Activated CD4-positive, CD25-positive, alpha-beta regulatory T cell treated with anti-CD3 and anti-CD28 coated beads, Interleukin-2, amount 50 U/mL, for 16 hours (primary cell): ENCODE measurements at places on chromosomes 7 and 10.

DNA sequence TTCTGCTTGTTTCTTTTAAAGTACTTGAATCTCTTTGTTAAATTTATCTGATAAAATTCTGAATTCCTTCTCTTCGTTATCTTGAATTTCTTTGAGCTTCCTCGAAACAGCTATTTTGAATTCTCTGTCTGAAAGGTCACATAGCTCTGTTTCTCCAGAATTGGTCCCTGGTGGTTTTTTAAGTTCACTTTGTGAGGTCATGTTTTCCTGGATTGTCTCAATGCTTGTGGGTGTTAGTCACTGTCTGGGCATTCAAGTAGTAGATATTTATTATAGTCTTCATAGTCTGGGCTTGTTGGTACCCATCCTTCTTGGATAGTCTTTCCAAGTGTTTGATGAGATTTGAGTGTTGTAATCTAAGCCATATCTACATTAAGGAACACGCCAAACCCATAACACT, 1060.6 kb downstream of the LRMDA start:
- DNase-seq: no peak

DNA sequence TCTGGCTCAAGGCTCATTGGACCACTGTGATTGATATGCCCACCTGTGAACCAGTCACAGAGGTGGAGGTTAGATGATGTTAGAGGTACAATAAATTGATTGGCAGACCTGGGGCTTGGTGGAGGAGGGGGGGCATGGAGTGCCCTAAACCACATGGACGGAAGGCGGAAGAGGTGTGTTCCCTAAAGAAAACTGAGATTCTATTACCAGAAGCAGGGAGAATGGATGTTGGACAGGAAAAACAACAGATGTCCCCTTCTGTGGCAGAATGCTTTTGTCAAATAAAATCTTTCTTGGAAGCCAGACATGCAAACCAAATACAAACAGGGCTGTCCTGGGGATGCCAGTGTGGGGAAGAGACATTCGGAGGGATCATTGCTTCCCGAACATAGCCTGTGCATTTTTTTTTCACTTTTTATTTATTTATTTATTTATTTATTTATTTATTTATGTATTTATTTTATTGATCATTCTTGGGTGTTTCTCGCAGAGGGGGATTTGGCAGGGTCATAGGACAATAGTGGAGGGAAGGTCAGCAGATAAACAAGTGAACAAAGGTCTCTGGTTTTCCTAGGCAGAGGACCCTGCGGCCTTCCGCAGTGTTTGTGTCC, 433.9 kb downstream of the RPS24 start:
- no peak for DNase-seq

GRCh38 chr7:37352251-37352880, 96.3 kb downstream of the ELMO1 start:
- DNase-seq: no peak

- DNase-seq: no peak
These were observed 309.7 kb upstream of the NFE2L3 start for GRCh38 chr7:25842201-25842733.

DNA sequence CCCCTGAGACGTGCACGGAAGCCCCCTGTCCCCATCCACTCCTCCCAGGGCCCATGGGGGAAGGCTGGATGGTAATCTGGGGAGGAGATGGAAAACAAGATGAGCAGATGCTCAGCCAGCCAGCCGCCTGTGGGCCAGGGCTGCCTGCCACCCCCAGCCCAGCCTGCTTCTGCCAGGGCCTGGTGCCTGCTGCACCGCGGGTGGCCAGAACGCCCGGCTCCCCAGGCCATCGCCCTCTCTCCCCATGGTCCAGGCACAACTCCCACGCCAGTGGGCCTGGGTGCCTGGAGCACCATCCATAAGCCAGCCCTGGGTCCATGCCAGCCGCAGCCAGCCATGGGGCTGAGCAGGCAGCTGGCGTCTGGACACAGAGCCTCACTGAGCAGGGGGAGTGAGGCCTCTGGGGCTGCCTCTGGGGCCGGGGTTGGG, 57.2 kb upstream of the ELN start:
- no peak for DNase-seq

GRCh38 chr10:14753441-14753840, 21.3 kb downstream of the FAM107B start:
- DNase-seq: no peak

DNA sequence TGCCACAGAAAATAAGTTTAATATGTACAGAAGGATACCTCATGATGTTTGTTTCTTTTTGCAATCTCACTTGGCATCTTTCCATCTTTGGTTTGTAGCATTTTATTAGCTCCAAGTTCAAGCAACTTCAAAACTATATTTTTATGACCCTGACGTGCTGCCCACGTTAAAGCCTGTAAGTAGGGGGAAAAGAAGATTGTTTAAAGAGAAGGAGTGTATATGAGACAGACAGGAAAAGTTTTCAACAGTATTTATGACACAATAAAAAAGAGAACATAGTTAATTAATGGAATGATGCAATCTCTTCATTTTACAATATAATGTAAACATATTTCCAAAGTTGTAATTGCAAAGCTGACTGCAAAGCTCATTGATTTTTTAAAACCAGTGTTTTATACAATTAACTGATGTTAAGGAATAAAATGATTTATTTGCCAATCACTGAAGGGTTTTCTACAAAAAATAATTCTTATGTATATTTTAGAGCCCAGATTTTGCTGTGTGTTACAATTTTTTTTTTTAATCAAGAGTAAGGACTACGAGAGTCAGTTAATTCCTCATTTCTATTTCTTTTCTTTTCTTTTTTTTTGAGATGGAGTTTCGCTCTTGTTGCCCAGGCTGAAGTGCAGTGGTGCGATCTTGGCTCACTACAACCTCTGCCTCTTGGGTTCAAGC, 42.5 kb downstream of the ASZ1 start:
- no peak for DNase-seq

DNA sequence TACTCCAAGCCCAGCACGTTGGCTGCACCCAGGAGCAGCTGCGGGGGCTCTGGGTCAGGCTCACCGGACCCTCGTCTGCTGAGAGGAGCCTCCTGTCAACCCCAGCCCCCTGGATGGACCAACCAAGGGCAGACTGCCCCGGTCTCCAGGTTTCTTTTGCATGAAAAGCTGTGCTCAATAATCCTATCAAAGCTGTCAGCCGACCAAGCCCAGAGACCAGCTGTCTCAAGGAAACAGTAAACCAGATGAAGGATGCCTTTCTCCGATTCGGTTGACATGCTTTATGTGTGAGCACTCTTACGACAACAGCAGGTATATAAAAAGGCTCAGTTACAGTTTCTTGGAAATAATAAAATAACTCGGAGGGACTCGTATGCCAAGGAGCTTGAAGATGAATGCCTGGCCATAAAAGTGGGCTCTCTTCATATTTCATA, 71.6 kb upstream of the BAIAP2L1 start:
- no peak for DNase-seq

- DNase-seq: no peak
These were observed 328.8 kb upstream of the NRG3 start for GRCh38 chr10:81546243-81546642.

- no peak for DNase-seq
These were observed 2.9 kb downstream of the BHLHA15 start for GRCh38 chr7:98213888-98214810.

- DNase-seq: no peak
These were observed 103.2 kb downstream of the ADCY1 start for GRCh38 chr7:45677311-45677900.

GRCh38 chr10:94607111-94607510, 61.5 kb downstream of the HELLS start:
- DNase-seq: no peak

DNA sequence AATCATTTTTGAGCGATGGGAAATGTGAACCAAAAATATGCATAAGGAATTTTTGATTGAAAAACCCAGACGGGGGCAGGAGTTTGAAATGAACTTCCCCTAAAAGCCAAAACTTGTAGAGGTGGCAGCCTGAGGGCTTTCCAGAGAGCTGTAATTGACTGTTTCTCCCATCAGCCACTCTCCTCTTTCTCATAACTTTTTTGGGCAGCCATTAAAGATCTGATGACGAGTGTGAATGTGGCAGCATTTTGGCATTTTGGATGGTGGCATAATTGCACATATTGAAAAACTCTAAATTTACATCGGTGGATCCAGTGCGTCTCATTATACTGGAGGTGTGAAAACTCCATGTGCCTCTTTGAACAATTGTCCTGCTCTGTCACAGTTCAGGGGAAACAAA, 159.0 kb downstream of the CUX1 start:
- no peak for DNase-seq

DNA sequence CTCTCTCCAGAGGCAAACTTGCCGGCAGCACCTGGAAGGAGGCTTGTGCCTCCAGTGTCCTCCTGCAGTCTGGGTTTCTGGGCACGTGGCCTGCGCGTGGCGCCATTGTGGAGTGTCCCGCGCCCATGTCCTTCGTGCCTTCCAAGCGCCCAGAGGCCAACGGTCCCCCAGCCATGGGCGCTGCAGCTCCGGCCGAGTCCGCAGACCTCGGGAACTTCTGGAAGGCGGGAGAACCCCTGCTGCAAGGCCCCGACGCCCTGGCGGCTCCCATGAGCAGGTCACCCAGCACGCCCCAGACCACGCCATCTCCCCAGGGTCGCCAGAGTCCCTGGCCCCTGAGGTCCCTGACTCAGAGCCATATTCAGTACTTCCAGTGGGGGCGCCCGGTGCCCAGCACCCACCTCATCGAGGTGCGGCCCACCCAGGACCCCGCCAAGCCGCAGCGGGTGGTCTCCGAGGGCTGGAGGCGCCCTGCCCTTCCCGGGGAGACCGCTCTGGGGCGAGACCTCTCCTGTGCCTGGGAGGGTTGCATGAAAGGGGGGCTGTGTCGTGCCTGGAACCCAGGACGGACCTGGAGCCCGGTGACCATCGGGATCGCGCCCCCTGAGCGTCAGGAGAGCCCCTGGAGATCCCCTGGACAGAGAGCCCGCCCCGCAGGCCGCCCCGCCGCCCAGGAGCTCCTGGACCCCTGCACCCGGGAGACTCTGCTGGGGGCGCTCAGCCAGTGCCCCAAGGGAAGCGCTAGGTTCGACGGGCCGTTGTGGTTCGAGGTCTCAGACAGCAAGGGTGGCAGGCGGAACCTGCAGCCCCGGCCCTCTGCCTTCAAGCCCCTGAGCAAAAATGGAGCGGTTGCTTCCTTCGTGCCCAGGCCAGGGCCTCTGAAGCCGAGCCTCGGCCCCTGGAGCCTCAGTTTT, at the start of gene POM121L12:
TSS of gene POM121L12 (plus strand) at position 135 of the 914 bp plus-strand sequence. CDS start at position 174, 39 bp downstream.
- DNase-seq: no peak

DNA sequence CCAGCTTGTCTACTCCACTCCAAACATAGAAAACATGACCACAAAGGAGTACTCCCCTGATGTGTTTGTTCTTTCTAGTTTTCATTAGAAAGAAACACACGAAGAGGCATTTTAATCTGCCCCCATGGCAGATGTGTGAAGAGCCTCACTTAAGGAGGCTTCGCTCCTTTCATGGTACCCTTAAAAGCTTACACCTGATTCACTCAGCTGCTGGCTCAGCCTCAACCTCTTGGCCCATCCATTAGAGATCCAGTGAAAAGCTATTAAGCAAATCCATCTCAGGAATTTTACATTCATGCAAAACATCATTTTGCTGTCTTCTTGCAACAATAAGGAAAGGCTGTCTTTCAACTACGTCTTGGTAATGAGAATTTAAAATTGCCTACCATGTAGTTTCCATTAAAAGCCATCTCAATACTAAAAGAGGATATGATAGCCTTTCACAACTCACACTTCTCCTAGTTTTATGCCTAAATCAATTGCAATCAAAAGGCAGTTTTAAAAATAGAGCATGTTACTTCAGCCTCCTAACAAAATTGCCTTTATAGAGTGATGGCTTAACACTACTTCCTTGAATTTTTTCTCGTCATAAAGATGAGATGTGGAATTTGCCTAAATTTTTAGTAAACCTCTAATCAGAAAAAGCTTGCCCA, 22.7 kb downstream of the MACC1 start:
- no peak for DNase-seq

GRCh38 chr7:79782256-79782655, 328.8 kb upstream of the MAGI2 start:
- no peak for DNase-seq

DNA sequence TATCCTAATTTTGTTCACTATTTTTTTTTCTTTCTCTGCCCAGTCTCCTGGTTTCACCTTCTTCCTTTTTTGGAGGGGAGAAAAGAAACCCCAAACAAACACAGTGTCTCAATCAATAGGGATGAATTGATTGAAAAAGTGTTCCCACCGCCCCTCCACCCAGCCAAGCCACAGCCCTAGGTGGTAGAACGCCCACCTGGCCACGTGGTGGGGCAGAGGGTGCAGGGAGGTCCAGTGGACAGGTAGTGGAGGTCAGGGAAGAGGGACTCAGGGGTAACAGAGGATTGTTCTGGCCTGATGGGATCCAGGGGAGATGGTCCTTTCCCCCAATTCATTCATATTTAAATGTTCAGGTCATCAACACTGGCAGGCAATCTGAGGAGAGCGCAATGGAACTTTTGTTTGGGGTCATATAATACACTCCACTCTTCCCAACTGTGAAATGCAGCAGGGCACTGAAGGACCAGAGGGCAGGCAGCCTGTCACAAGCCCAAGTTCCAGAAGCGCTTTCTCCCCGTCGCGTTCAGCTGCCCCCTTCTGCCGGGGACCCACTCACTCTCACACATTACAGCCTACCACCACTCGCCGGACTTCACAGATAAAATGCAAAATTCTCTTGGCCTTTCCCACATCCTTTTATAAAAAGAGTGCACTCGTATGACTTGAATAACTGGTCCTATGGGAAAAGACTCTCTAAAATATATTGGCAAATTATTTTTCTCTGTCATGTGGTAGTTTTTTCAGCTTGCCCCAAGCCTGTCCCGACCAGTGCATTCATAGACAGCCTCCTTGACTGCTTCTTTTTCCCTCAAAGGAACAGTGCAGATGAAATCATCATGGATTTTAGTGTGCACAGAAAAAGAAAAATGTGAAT, 1.6 kb downstream of the INHBA start:
- no peak for DNase-seq

DNA sequence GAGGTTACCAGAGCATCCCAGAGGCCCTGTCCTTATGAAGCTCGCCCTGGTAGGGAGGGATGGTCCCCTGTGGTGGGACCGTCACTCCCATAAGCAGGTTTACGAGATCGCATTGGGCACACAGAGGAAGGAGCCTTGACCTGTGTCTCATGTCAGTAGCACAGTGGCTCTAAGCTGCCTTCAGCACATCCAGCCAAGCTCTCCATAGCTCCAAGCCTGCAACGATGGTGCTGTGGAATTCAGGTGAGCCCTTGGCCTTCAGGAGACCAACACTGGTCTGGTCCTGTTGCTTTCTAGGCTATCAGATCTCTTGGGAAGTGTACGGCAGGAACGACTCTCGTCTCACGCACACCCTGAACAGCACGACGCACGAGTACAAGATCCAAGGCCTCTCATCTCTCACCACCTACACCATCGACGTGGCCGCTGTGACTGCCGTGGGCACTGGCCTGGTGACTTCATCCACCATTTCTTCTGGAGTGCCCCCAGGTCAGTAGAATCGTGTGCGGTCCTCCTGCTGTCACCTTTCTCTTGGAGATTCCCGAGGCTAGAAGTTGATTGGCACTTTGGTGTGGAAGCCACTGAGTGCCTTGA, 605.3 kb upstream of the FOXK1 start:
- DNase-seq: no peak
